ENCODE measurements at places on chromosomes 12 and 14.

DNA sequence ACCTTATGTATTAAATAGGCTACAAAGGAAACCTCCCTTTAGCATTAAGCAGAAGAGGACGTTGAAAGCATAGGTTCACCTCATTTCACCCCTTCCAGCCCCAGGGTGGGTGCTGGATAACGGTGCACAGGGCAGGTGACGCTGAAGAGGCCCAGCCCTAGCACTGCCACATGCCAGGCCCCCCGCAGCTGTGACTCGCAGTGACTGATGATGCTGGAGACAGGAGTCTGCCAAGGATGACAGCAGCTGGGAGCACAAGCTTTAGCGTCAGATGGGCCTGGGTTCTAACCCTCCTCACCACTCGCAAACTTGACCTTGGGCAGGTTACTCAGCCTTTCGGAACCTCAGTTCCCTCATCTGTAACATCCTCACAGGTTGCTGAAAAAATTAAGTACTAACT, 76.7 kb downstream of the TBK1 start:
- no peak for DNase-seq

DNA sequence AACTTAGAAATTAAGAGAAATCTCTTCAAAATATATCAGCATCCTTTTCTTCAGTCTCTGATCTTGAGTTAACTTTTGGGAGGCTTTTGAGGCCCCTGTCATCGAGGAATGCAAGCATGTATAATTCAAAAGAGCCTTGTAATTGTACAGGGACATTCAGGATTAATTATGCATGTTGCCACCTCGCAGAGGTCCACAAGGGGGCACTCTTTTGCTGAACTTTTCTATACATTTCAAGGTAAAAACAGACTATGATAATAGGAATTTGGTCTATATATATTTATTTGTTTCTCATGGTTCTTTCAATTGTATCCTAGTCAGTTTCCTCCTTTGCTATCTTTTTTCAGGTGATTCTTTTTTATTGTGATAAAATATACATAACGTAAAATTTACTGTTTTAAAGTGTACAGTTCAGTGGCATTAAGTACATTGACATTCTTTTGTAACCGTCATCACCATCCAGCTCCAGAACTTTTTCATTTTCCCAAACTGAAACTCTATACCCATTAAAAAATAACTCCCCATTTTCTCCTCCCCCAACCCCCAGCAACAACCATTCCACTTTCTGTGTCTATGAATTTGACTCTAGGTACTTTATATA, 47.0 kb upstream of the SLC2A13 start:
- peak; percentile 96 for DNase-seq

DNA sequence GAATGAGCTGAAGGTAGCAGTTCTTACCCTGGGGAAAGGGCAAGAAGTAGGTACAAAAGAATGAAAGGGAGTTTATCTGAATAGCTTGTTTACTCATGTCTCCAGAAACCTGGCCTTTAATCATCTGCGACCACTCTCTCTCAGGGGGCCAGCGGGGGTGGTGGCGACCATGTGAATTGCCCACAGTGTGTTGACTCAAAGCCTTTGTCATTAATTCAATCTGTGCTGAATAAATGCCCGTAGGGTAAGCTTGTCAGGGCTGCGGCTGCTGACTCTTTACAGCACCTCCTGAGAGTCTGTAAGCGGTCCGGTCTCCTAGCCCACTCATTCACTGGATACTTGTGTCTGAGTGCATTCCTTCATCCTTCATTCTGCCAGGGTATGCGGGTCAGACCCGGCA, 874.4 kb downstream of the SLC6A15 start:
- DNase-seq, result no peak

DNA sequence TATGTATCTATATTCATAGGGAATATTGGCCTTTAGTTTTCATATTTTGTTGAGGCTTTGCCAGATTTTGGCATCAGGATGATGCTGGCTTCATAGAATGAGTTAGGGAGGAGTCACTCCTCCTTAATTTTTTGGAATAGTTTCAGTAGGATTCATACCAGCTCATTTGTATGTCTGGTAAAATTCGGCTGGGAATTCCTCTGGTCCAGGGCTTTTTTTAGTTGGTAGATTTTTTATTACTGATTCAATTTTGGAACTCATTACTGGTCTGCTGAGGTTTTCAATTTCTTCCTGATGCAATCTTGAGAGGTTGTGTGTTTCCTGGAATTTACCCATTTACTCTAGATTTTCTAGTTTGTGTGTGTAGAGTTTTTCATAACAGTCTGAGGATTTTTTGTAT, 175.2 kb downstream of the EPS8 start:
- DNase-seq, result no peak
